Stimulated activated CD4-positive, alpha-beta T cell treated with anti-CD3 and anti-CD28 coated beads, TNF-alpha, amount 100 ng/mL, for 48 hours (primary cell): ENCODE measurements at places on chromosomes 7 and 10.

DNA sequence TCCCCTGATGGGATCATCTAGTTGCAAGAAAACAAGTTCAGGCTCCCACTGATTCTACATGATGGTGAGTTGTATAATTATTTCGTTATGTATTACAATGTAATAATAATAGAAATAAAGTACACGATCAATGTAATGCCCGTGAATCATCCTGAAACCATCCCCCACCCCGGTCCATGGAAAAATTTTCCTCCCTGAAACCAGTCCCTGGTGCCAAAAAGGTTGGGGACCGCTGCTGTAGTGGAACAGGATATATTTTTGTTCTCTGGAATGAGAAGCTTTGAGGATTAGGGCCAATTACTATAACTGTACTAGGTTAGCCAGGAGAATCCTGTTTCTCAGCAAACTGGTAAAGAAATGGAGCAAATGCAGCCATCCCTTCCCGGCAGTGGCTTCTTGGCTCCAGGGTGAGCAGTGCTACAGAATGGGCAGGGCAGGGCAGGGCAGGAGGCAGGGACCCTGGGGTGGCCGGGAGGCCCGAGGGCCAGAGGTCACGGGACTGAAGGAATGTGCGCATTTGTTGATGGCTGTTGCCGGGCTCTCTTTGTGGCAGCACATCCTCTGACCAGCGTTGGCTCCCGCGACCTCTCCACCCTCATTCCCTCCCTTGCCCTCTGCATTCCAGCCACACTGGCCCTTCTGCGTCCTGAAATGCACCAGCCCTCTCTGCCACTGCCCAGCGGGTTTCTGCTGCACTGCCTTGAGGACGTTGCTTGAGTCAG lies 162.3 kb upstream of the NPS start:
- DNase-seq = no peak

DNA sequence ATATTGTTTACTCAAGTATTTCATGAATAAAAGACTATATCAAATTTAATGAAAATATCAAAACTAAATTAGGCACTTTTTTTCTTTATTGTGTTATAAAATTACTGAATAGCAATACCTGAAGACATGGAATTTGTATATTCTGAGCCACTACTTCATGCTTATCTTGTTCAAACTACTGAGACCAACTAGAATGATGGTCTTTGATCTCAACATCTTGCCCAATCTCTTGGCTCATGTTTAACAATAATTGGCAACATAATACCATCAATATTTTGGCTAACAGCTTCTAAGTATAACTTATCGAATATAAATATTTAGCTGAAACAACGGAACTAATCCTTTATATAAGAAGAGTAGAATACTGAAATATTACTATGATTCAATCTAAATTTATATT lies 56.5 kb upstream of the AGMO start:
- no peak for DNase-seq

DNA sequence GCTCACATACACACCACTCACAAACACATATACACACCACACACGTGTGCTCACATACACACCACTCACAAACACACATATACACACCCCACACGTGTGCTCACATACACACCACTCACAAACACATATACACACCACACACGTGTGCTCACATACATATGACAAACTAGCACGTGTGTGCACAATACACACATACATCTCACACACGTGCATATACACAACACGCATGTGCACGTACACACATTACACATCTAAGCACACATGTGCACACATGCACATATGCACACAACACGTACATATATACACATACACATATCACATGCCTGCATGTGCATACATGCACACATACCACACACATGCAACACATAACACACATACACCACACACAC lies 78.3 kb upstream of the FOXK1 start:
- DNase-seq = no peak

DNA sequence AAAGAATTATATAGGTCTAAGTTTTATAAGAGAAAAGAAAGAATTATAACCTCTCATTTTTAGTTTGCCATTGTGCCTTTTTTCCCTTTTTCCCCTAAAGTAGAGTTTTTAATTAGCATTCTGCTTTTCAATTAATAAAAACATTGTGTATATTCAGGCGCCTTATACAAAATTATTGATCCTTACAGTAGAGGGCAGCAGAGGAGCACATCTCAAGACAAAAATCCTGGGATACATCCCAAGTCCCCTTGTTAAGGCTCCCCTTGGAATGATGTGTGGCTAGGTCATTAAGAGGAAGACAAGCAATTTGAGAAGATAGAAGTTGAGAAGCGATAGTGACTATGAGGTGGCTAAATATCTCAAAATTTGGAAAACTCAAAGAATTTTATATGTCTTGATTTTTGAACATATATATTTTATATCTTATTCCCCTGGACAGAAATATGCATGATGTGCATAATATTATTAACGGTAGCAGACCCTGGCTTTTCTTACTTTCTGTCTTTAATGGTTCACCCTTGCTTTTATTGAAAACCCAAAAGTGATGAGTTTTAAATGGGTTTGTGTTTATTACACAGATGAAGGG lies 19.1 kb upstream of the TPK1 start:
- no peak for DNase-seq

DNA sequence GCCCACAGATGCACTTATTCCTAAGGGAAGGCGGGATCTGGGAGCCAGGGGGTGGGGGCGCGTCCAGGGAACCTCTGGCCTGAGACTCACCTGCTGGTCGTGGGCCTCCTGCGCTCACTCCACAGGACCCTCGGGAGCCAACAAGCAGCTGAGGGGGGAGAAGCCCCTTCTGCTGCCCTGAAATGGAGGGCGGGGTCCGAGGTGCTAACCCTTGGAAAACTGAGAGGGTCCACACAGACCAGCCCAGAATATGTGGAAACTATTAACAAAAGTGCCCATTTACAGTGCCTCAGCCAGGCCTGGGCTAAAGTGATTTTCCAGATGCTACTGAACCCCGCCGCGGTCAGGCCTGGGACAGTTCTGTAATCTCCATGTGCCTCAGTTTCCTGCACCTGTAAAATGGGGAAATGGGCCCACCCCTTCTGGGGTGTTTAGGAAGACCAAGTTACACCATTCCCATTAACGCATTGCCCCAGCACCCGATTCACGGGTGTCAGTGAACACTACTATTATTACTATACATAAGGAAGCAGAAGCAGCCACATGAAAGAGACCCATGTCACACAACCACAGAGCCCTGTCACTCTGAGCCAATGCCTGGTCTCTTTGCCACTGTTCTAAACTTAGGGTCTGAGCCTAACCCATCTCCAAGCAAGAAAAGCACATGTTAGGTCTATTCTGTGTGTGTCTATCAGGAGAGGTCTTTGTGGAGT lies 630 bp upstream of the VSTM4 start:
- DNase-seq = no peak

DNA sequence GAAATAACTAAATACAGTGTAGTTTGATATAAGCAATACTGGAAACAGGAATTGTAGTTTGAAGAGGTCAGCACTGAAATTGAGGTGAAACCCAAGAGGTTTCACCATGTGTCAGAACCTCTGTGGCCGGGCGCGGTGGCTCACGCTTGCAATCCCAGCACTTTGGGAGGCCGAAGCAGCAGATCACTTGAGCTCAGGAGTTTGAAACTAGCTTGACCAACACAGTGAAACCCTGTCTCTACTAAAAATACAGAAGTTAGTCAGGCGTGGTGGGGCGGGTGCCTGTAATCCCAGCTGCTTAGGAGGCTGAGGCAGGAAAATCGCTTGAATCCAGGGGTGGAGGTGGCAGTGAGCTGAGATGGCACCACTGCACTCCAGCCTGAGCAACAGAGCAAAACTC lies 13.7 kb downstream of the AHCYL2 start:
- DNase-seq = no peak

- no peak for DNase-seq
Measured at GRCh38 chr7:150851492-150852370, 586 bp upstream of the AOC1 start.

GRCh38 chr10:45224219-45224841 lies 91.1 kb downstream of the OR13A1 start:
- no peak for DNase-seq

GRCh38 chr7:22819476-22819875 lies 3.2 kb downstream of the TOMM7 start:
- no peak for DNase-seq

DNA sequence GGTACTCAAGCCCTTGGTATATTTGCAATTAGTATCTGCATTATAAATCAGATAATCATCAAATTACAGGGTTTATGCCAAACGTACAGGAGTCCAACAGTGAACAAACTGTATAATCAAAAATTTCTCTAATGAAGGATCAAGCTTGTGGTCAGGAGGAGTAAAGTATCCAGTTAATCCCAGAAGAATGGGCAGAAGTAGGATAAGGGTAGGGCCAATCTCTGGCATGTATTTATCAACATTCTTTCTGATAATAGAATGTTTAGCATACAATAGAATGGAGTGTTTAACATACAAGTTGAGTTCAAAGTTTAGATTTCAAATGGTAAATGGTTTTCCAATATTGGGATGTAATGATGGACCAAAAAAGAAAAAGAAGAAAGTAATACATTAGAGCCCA lies 103.0 kb downstream of the CALD1 start:
- DNase-seq = no peak

DNA sequence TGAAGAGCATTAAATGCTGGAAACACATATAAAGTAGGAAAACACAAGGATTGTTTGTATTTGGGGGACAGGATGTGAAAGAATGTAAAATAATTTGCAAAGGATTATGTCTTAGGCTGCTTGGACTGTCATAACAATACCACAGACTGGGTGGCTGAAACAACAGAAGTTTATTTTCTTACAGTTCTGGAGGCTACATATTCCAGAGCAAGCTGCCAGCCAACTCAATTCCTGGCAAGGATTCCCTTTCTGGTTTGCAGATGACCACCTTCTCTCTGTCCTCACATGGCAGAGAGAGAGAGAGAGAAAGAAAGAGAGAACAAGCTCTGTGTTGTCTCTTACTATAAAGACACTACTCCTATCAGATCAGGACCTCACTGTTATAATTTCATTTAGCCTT lies 8.8 kb upstream of the LAMB4 start:
- DNase-seq = no peak

DNA sequence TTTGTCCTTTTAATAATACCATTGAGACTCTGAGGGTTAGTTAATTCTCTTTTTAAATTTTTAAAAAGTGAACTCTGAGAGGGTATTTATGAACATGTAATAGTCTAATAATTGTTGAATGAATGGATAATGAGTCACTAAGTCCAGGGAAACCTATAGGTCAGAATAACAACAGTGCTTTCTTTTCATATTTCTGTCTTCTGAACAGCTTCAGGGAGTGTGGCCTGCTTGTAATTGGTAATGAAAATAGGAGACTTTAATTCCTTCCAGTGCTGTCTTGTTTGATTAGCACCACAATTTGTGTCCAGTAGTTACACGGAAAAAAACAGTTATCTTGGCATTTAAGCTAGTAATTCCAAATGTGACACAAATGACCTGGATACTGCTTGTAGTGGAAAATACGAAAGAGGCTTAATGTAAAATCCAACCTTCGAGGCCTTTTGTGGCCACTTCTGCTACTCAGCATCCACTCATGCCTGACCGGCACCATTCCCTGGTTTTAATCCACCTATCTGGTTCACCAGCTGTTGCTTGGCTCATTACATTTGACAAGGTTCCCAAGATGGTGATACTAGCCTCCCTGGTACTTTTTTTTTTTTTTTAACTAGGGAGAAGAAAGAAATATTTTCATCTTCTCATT lies 149.3 kb upstream of the IMMP2L start:
- DNase-seq = no peak

DNA sequence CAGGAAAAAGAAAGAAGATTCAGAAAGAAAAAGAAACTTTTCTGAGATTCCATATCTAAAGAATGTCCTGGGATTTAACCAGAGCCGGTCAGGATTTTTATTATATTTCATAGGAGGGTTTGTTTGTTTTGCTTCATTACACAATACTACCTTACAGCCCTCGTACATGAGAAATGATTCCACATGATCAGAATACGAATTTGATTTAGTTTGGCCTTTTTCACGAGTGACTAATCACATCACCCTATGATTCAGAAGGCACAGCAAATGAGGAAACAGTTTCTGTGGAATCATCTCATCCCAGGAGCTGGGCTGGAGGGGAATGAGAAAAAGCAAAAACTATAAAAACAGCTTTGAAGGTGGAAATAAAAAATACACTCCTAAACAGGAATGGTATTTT lies 54.7 kb upstream of the VWC2 start:
- DNase-seq = no peak

DNA sequence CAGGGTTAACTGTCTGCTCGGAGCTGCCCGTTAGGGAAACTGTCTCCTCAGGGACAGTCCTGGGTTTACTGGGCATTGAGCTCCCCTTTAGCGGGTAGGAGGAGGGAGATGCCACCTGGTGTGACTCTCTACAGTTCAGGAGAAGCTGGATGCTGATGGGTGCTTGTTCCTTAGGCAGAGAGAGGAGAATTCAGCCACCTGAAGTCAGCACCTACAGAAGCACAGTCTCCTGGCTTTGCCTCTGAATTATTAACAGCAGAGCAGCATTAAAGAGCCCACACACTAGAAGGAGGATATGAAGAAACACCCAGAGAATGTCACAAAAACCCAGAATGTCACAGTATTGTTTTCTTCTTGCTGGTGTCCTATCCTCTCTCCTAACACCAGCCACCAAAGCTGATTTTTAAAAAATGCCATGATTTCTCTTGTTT lies 696 bp downstream of the GIMAP4 start:
- DNase-seq = no peak

GRCh38 chr7:100095704-100096103 lies 5.5 kb downstream of the MCM7 start:
- DNase-seq = no peak

GRCh38 chr10:16612115-16612980 lies 90.7 kb upstream of the C1QL3 start:
- DNase-seq = no peak

GRCh38 chr7:157357129-157358040 lies 20.6 kb downstream of the DNAJB6 start:
- DNase-seq = no peak

- DNase-seq = no peak
Measured at GRCh38 chr10:120420421-120420820, 36.6 kb upstream of the PLPP4 start.

- no peak for DNase-seq
Measured at GRCh38 chr7:43565786-43566185, 17.1 kb upstream of the STK17A start.
